ENCODE measurements at places on chromosomes 1 and 21. TPM values are rescaled to one million over a fixed set of nuclear protein-coding genes. Genes with fewer than 3 reads are reported as not detected.

- DNase-seq = no peak
Observed at GRCh38 chr1:214216779-214217178, 64.2 kb upstream of the SMYD2 start.

The CRNN gene
- total RNA-seq = not detected

- DNase-seq = no peak
Observed at GRCh38 chr1:63612564-63612963, 19.4 kb downstream of the PGM1 start.

GRCh38 chr1:117760485-117760884 lies 154.6 kb downstream of the TENT5C start:
- no peak for DNase-seq

DNA sequence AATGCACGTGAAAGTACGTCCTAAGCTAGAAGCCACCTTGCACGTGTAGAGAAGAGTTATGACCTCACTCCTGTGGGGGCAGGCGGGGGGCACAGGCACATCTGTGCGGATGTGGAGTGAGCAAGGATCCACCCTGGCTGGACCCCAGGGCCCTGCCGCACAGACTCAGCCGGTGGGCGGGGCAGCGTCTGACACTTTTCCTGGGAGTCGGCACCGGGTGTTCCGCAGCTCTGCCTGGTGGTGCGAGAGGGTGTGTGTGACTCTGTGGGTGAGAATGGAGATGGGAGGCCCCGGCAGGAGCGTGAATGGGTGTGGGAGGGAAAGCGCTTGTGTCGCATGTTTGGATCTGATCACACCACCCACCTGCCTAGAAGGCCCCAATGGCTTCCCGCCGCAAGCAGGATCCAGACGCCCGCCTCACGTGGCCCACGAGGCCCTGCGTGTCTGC lies 29.5 kb downstream of the RAP1GAP start:
- peak; percentile 94 for DNase-seq

The PLA2G2D gene
- total RNA-seq = not detected

- no peak for DNase-seq
Observed at GRCh38 chr1:2982615-2983318, 38.5 kb upstream of the ACTRT2 start.

DNA sequence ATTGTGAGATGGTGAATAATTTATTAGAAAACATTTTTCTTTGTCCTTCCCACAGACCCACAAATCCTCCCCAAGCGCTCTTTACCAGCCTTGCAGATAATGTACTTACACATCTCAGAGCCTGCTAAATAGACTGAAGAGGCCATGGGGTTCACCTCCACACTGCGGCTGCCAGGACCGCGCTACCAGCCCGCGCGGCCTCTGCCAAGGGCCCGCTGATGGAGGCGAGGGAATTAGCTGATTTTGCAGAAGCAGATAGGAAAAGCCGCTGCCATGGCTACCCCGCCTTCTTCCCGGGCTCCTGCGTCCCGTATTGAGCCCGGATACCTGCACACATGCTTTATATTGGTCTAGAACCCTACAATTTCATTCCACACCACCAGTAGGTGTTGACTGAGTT lies 248.0 kb upstream of the FOXD3 start:
- DNase-seq = no peak

Data from endodermal cell (in vitro differentiated cells).